Stimulated activated CD4-positive, alpha-beta T cell treated with anti-CD3 and anti-CD28 coated beads, Interleukin-1b, Interleukin-23, amount 100 ng/mL, for 1 hour (primary cell): ENCODE measurements at places on chromosomes 5 and 9.

DNA sequence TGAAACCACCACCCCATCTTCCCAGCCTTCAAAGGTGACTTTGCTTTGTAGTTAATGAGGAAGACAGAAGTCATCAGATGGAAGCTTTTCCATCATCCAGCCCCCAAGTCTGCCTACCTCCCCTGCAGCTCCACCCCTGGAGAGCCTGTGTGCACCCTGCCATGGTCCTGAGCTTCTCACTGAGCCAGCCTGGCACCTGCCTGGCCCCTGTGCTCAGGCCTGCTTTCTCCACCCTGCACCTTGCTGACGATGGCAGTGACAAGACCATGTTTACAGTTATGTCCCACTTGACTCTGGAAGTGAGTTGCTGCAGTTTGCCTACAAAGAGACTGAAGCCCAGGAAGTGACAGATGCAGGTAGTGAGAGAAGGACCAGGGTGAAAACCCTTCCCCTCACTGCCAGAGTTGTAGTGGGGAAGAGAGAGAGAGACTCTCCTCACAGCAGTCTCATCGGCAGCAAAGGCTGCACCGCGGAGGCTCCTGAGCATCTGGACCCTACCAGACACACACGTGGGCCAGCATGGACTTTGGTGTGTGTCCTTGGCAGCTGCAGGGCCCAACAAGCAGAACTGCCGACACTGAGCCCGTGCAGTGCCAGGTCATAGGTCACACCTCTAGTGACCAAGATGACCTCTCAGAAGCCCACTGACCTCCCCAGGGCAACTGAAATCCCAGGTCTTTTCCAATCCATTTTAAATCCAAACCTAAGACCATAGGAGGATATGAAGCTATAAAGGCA lies 107.1 kb downstream of the CACNA1B start:
- DNase-seq = no peak

- DNase-seq = no peak
Measured at GRCh38 chr5:170290498-170290897, 7.1 kb downstream of the LCP2 start.

- DNase-seq = no peak
Measured at GRCh38 chr5:72232838-72233237, 87.2 kb downstream of the MRPS27 start.

DNA sequence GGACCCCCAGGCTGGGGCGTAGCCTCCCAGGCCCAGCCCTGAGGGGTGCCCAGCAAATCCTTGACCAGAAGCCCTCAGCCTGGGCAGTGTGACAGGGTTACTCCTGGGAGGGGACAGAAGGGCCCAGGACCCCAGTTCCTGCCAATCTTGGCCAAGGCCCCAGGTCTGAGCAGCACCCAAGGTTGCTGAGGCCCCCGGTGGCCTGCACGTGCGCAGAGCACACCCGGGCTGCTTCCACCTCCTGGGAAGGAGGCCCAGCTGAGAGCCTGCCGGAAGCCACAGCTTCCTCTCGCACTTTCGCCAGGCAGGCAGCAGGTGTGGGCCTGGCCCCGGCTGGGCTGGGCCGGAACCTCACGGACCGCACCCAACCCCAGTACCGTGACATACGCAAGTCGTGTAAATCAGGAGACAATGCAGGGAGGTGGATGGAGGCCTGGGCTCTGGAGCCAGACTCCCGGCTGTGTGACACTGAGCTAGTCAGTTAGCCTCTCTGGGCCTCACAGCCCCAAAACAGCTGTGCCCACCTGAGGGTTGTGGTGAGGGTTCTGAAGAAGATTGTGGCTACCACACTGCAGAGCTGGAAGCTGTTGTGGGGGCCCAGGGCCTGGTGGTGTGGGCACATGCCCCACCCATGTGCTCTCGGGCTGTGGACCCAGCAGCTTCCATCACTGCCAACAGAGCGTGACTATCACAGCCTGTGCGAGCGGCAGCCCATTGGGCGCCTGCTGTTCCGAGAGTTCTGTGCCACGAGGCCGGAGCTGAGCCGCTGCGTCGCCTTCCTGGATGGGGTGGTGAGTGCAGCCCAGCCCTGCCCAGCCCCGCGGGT lies 5.1 kb downstream of the GRK6 start:
- DNase-seq = no peak

DNA sequence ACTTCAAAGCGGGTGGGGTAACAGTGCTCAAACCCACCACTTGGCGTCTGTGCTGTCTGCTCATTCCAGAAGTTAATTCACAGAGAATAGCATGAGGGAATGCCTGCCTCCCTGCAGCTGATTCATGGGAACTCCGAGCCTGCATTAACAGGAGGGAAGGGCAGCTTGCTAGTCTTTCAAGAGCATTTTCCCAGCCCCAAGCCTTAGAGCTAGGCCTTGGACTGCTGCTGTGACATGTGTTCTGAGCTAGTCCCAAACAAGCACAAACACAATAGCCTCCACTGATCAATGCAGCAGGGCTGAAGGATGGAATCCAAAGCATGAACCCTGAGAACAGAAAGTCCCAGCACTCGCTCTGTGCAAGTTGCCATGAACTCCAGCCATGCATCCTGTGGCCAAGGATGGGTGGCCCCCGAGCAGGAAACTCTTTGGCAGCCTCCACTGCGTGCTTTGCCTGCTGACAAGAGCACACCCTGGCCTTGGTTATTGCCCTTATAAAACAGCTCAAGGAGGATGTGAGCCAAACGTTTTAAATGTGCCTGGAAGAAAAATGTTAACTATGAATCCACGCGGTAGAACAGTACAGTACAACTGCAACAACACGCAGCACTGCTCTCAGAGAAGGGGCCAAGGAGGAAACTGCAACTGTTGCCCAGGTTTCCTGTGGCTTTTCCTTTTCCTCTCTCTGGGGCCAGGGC lies 653.1 kb upstream of the KLF4 start:
- no peak for DNase-seq

GRCh38 chr5:169945831-169946261 lies 34.4 kb downstream of the INSYN2B start:
- DNase-seq = no peak

DNA sequence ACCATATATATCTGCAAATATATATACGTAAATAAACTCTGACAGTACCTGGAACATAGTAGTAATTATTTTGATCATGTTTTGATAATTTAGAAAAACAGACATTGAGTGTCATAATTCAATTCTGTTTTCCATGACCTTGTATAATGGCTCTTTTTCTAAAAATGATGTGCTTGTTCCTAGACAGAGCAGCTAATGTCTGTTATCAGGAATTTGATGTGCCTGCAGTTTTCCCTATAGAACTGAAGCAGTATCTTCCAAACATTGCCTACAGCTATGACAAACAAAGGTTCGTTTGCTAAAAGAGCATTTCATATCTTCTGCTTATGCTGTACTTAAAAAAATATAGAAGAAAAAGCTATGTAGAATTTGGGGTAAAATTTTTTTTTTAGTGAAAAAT lies 5.3 kb downstream of the SETD9 start:
- no peak for DNase-seq

DNA sequence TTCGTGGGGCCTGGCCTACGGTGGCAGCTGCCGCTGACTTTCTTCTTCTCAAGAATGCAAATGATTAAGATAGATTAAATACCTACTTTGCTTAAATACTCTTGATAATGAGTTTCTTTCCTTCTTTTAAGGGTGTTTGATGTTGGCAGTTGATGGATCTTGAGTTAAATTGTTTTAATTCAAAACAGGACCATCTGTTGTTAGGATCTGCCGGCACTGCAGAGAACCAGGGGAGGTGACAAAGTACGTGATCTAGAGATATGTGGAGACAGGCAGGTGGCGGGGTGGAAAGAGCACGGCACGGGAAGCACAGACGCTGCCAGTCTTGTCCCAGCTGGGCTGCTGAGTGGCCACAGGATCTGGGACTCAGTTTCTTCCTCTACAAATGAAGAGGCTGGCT lies 37.9 kb downstream of the MED27 start:
- DNase-seq = no peak

GRCh38 chr9:134381671-134382516 lies 55.6 kb downstream of the RXRA start:
- DNase-seq = no peak
